BE2C (cell line): ENCODE measurements at places on chromosomes 16 and 17.

- no peak for DNase-seq
Observed at GRCh38 chr17:41913798-41914197, 5.0 kb downstream of the ACLY start.

DNA sequence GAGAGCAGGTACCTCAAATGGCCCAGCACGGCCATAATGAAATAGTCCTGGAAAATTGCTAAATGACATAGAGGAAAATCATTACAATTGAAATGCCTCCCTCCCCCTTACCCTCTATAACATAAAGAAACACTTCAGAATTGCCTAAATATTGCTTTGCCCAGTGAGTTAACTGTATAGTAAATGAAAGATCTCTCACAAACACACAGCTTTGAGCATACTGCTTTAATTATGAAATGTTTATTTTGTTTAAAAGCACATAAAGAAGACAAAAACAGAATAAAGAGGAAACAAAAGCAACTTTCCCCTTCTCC, 9.3 kb upstream of the ADAMTS18 start:
- DNase-seq, result no peak

DNA sequence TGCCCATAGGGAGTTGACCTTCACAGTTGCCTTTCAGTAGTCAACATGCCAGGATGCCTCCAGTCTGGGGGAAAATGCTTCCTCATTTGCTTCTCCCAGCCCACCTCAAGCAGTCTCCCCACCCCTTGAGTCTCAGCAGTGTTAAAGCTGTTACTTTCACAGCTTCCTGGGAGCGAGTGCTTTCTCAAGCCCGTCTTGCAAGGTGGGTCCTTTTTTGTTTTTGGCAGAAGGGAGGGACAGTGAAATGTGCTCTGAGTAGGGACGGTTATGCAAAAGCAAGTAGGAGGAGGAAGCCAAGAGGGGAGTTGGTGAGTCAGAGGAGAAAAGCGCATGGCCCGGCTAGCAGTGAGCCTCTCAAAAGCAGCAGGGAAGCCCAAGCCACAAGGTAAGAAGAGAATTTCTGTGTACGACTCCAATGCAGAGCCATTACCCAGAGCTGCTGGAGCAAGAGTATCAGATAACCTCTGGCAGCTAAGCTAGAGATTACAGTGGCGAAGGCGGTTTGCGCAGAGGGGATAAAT, at the start of gene CHST4:
TSS of gene CHST4 (plus strand) at position 316 of the 521 bp plus-strand sequence. CDS start 10,252 bp downstream, outside the sequence.
- DNase-seq, result no peak

DNA sequence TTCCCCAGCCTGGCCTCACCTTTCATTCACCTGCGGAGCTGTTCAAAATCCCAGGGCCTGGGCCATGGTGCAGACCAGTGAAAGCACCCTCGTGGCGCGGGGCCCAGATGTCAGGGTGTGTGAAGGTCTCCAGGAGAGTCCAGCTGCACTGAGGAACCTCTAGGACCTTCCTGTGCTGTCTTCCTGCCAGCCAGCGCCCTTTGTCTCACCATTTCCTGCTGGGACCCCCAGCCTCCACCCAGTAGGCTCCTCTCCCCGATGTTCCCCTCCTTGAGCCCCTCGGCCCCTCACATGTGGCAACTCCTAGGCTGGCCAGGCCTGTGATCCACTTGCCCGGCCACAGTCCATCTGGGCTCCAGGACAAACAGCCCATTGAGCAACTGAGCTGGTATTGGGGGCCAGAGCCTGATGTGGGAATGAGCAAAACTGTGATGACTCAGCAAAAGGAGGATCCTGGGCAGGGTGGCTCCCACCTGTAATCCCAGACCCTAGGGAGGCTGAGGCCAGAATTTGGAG, 677 bp downstream of the SULT1A2 start:
- DNase-seq, result no peak

DNA sequence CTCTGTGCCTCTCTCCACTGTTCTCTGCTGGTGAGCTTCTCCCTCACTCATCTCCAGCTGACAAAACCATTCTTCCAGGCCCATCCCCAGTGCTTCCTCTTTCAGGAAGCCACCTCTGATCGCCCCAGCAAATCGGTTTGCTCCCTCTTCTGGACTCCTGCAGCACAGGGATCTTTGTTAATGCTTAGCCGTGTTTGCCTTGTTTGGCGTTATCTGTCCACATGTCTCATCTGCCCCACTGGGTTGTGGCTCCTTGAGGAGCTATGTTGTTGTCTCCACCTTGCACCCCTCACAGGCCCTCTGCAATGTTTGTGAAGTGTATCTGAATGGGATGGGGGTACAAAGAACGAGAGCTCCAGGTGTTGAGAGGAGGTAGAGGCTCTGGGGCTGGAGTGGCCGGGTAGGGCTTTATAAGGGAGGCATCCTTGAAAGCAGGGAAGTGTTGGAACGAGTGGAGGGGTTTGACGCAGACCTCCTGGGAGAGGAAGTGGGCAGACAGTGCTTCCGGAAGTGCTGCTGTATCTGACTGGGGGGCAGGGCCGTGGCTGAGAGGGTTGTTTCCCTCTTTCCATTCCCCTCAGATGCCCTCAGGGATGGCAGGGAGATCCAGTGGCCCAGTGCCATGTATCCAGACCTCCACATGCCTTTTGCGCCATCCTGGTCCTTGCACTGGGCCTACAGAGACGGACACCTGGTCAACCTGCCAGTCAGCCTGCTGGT, 27.8 kb downstream of the CASKIN2 start:
- DNase-seq, result no peak

DNA sequence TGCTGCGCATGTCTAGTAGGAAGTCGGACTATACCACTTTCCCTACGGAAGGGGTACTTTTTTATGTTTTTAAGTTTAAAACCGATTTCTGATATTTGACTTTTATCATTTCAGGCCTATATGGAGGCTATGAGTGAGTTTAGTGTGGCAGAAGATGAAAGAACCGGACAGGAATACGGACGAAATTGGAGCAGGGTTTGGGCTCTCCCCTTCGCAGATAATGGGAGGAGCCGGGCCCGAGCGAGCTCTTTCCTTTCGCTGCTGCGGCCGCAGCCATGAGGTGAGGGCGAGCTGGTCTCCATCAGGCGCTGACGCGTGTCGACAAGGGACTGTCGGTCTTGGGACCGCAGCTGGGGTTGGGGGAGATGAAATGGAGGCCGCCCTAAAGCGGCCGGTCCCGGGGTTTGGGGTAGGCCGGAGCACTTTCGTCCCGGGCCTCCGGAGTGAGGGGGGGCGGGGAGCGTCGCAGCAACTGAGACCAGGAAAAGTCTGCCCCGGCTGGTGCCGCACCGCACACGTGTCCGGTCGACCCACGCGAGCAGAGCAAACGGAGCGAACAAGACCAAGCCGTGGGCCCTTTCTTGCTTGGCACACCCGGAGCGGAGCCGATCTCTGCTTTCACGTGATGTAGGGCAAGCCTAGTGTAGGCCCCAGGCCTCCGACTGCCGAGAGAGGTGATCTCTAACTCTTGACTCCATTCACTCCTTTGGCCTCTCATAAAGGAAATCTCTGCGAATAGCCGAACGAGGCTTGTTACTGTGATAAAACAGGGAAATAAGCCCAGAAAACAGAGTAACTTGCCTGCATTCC, at the start of gene RPL19:
TSS of gene RPL19 (plus strand) at position 214 of the 810 bp plus-strand sequence. CDS start at position 276, 62 bp downstream.
- DNase-seq, result peak; percentile 80

DNA sequence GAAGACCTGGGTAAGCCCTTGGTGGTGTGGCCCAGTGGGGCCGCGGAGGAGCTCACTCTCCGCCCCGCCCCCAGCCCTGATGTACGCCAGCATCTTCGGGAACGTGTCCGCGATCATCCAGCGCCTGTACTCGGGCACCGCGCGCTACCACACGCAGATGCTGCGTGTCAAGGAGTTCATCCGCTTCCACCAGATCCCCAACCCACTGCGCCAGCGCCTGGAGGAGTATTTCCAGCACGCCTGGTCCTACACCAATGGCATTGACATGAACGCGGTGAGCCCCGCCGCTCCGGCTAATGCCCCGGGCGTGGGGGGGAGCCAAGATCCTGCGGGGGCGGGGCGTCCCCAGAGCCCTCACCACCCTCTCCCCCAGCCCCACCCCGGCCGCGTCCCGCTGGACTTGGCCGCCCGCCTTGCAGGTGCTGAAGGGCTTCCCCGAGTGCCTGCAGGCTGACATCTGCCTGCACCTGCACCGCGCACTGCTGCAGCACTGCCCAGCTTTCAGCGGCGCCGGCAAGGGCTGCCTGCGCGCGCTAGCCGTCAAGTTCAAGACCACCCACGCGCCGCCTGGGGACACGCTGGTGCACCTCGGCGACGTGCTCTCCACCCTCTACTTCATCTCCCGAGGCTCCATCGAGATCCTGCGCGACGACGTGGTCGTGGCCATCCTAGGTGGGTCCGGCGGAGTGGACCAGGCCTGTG, 12.1 kb upstream of the DCAF7 start:
- peak; percentile 64 for DNase-seq

- DNase-seq, result no peak
Observed at GRCh38 chr17:57819285-57819684, 30.6 kb downstream of the MRPS23 start.

DNA sequence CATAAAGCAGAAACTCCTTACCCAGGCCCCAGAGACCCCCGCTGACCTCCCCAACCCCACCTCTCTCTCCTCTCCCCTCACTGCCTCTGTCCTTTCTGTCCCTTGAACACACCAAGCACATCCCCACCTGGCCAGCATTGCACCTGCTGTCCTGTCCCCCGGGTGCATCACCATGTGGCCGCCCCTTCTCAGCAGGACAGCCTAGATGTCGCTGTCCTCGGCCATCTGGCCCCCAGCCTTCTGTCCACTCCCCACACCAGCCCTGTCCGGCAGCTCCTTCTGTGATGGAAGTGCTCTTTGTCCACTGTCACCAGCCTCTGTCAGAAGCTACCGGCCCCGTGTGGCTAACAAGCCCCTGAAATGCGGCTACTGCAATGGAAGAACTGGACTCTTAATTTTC, 12.3 kb upstream of the MPRIP start:
- no peak for DNase-seq

GRCh38 chr16:88454523-88454947, 1.5 kb downstream of the ZFPM1 start:
- no peak for DNase-seq

DNA sequence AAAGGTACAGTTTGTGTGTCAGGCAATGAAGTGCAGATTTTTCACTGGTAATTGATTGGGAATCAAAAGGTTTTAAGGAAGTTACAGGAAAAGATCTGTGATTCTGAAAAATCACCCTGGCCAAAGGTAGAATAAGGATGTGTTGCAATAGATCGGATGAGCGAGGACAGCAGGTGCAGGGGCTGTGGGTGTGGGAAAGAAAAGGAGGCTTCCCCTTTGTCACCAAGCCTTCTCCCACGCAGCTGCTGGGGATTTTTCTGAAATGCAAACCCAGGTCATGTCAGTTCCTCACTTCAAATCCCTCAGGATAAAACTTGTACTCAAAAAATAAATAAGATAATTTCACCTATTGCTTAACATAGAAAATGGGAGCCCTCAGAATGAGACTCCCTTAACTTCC, 47.9 kb upstream of the ARHGAP17 start:
- DNase-seq, result no peak

DNA sequence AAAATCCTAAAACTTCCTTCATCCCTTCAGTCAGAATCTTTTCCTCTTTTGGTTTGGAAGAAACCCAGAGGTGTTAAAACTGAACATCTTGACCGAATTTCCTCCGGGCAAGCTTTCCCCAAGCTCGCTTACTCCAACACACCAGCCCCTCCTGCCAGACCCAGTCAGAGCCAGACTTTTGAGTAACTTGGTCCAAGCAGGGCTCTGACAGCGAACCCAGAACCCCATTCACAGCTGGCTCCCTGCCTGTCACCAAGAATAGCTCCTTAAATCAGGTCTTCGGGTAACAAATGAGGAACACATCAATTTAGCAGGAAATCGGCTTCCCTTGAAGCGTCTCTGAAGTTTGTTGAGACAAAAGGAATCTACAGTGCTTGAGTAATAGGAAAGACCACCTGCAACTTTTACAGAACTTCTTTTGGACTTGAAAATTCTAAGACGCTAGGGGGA, 27.3 kb downstream of the GAS7 start:
- no peak for DNase-seq

DNA sequence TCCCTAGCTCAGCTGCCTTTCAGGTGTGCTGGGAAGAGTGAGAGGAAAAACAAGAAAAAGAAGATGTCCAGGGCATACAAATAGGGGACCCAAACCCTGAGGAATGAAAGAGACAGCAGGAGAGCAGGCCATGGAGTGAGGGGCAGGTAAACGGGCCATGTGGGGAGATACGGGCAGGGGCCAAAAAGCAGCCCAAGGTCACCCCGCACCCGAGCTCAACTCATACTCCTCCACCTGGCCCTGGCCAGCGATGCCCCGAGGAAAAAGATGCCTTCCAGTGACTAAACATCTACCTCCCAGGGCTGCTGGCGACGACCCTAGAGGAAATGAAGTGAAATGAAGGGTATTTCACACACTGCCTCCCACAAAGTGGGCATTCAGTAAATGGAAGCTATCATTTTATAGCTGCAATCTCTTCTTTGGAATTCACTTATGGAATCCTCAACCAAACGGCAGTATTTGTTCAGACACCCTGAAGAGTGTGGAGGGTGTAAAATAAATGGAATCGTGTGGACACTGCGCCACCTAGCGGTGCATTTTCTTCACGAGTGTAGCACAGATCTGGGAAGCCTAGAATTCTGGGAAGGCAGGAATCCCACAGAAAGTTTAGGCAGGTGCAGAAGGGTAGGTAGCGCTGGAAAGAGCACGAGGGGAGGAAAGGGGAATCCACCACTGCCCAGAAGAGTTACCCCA, 14.9 kb downstream of the ELAC2 start:
- peak; percentile 68 for DNase-seq

- DNase-seq, result no peak
Observed at GRCh38 chr16:14240219-14240843, 169.2 kb downstream of the MRTFB start.

DNA sequence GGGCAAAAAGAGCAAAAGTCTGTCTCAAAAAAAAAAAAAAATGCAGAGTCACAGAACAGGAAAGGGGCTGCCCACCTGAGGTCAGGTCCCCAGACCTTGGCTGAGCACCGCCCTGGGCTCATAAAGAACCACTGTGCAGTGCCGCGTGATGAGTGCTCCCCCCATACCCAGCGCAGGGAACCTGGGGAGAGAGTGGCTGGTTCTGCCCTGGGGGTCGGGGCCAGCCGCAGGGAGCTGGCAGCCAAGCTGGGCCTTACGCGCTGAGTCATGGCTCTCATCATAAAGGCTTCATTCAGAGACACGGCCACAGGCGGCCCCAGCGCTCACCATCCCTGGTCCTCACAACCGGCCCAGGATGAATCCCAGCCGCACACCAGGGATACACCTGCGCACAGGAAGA, 80.7 kb downstream of the RAB11FIP4 start:
- DNase-seq, result no peak
